ENCODE measurements at places on chromosomes 2 and 18.

DNA sequence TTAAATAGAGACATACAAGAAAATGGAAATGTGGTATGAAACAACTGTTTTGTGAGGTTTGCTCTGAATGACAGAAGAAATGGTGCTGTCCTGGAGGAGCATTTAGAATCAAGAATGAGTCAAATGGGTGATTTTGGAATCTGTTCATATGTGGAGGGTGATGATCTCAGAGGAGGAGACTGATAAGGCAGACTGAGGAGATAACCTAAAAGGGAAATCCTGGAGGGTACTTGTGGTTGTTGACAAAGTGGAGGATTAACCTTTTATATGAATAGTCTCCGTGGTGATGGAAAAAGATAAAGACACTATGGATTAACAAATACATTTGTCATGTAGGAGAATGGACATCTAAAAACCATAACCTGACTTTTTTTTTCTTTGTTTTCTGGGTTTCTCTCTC lies 74.1 kb downstream of the MMADHC start:
- no peak for DNase-seq

DNA sequence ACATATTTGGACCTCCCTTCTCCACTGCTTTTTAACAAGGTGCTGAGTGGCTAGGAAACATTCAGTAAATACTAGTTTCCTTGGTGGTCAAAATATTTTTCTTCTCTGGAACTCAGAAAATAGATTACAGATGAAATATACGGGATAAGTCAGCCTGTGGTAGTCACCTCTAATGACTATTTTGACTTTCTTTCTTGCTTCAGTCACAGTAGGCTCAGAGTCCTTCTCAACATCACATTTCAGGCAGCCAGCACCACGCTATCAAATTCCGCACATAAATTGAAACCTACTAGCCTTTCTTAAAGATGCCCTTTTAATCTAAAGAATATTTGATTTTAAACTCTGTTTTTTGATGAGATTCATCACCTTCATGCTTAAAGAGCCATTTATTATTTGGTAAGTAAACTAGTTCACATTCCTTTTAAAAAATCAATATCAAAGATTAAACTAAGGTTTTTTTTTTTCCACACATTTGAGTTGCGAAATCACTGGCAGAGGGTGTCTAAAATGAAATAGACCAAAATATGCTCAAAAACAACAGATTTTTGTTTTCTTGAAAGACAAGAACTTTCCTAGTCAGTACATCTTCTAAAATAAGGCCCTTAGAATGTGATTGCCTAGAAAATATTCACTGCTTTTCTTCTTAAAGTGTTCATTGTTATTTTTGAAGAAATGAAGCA lies 181.5 kb downstream of the NRXN1 start:
- no peak for DNase-seq

DNA sequence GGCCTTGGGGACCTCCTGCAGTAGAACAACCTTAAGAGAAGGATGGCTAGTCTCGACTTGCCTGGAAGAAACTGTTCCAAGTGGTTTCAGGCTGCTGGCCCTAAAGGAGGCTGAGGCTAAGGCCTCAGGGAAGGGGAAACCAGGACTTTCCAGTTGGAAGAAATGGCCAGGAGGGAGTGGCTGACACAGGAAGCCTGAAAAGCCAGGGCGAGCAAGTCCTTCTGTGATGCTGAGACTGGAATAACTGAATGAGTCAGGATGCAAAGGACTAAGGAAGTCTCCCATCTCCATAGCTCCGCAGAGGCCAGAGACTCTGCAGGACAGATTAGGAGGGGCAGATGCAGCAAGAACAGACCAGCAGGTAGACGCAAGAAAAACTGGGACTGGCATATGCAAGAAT lies 7.4 kb downstream of the HTRA2 start:
- no peak for DNase-seq

GRCh38 chr2:98026927-98027522 lies 31.3 kb upstream of the TMEM131 start:
- DNase-seq = no peak

DNA sequence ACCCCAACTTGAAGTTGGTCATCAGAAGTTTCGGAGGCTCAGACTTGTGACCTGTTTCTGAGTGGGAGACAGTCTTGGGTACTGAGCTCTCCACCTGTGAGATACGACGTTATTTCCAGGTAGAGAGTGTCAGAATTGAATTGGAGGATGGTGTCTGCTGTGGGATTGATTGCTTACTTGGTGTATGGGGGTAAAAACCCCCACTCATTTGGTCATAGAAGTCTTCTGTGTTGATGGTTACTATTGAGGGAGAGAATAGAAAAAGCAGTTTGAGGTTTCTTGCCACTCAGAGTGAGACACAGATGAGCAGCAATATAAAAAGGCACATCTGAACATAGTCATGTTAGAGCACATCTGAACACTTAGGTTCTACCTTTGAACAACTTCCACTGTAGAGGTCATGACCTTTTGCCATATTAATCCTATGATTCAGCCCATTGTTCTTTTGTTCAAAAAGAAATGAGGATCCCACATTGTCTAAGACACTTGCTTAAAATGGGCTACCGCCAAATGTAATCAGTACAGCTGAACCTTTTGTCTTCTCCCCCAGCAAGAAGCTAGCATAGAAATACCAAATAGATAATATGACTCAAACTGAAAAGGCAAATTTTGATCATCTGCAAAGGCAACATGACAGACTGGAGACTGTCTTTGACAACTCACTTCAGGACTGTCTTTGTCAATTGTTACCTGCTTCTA lies 73.3 kb downstream of the NAB1 start:
- no peak for DNase-seq

DNA sequence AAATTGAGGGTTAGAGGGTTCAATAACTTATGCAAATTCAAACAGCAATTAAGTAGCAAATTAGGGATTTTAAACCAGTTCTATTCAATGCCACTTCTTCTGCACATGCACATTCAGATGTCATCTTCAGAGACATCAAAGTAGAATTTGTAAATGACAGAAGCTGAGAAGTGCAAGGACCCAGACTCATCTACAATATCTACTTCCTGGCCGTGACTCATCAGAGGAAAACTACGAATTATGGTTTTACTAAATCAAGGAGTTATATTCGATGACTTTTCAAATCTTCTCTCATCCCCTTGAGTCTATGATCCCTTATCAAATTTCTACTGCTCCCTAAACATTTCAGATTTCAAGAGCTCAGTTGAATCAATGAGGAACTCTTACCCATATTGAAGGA lies 20.0 kb upstream of the STAT4 start:
- DNase-seq = no peak

- DNase-seq = no peak
Observed at GRCh38 chr2:108069515-108070310, 83.4 kb downstream of the SLC5A7 start.

DNA sequence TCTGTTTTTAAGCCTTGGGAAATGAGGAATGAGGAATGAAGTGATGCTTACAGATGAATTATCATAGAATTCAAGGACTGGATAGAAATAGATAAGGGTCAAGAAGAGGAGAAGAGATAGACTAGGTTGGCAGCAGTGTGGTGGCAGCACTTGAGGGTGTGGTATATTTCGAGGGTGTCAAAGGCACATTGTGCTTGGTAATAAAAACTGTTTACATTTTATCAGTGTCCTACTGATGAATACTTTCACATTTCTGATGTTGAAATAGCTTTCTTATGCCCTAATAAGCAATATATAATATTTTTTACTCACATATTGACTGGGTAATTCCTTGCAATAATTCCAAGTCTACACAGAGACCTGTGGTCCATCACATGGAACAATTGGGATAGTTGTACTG lies 3.4 kb downstream of the TFPI start:
- no peak for DNase-seq

Measured in activated CD8-positive, alpha-beta memory T cell treated with anti-CD3 and anti-CD28 coated beads for 4 hours (primary cell).